ENCODE measurements at places on chromosomes 5 and 9.

DNA sequence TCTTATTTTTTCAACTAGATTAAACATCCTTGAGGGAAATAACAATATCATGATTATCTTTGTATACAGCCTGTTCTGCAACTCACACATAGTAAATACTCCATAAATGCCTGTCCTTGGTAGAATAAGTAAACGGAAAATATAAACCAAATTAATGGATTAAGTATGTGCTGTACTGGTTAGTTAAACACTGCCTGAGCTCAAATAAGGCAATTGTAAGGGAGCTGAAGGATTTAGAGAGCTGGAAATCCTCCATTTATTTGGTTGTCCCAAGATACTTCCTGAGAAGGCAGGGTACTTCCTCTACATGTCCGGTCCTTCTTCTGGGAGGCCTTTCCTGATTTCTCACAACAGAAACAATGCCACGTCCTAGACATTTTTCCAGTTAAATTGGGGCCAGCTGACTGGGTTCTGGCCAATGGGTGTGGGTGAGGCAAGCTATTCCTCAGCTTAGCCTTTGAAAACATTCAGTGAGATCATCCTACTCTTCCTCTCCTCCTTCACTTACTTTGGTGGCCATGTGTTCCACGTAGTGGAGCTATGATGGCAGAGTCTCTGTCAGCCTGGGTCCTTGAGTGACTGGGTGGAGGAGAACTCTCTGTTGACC is 8.5 kb upstream of the C1QTNF3 start:
- no peak for DNase-seq

GRCh38 chr5:78547731-78548615 is 100.6 kb downstream of the LHFPL2 start:
- DNase-seq = no peak

- no peak for DNase-seq
Observed at GRCh38 chr9:137372693-137373610, 50.0 kb downstream of the EXD3 start.

DNA sequence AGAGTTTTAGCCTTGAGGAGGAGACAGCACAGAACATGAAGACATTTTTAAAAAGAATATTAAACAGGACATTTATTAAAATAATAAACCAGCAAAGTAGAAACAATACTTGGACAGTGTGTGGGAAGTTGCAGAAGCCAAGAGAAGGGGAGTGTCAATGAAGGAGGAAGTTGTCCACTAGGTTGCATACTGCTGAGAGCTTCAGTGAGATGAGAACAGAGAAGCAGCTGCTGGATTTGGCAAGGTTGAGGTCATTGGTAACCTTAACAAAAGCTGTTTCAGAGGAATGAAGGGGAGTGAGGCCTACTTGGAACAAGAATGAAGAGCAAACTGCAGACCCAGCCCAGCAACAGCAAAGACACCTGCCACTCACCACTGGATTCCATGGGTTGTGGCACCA is 11.4 kb downstream of the BHMT start:
- DNase-seq = no peak

GRCh38 chr9:136693490-136694162 is 6.4 kb upstream of the AGPAT2 start:
- DNase-seq = no peak

GRCh38 chr9:5838884-5839571 is 6.1 kb upstream of the ERMP1 start:
- DNase-seq = no peak

DNA sequence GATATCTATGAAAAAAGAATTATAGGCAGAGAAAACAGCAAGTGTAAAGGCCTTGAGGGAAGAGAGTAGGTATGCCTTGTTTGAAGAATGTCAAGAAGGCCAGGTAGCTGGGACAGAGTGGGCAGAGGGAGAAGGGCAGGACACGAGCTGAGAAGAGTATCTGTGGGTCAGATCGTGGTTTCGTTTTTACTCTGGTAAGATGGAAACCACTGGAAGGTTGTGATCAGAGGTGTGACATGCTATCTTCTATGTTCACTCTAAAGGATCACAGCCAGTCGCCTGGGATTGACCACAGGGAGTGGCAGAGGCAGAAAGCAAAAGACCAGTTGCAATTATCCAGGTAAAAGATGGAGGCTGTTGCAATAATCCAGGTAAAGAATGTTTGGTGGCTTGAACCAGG is 12.6 kb upstream of the ARHGAP26 start:
- DNase-seq = no peak

- DNase-seq = no peak
Observed at GRCh38 chr5:170832241-170832640, 29.6 kb upstream of the RANBP17 start.

DNA sequence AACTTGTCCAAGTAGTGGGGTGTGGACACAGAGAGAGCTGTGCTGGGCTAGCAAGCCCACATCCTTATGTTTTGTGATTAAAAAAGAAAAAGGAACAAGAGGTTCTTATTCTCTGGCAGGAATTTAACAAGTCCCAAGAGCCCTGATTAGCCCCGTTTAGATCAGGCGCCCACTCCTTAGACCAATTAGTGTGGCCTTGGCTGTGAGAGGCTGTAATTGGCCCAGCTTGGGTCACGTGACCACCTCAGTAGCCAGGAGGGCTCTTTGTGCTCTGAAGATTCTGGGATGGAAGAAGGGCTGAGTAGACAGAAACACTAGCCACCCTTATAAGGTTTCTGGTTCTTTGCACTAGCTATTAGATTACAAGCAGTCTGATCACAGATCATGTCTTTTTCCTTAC is 31.1 kb downstream of the GCNT4 start:
- no peak for DNase-seq

DNA sequence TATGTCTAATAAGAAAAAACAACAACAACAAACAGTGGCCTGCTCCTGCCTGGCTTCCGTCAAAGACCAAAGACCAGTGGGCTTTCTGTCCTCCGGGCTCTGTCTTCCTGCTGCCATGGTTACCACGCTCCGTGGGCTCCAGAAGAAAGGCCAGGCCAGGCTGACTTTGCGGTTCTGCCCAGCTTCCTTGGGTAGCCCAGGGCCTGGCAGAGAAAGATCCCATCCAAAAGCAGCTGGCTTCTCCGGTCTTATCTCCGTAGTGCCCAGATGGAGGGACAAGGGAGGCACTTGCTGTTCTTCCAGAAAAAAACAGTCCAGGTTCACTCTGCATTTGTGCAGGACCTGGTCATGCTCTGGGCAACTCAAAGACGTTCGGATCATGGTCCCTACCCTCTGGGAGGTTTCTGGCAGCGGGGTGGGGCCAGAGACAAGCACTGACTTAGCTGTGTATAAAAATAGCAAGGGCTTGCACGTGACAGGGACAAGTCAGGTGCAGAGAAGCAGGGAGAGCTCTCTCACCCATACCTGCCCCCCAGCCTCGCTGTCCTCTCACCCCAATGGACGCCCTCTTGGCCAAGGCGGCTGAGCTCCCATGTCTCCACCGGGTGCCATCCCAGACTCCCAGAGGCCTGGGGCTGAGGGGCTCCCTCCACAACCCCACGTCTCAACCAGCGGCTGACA is 212.2 kb downstream of the C9orf50 start:
- no peak for DNase-seq

DNA sequence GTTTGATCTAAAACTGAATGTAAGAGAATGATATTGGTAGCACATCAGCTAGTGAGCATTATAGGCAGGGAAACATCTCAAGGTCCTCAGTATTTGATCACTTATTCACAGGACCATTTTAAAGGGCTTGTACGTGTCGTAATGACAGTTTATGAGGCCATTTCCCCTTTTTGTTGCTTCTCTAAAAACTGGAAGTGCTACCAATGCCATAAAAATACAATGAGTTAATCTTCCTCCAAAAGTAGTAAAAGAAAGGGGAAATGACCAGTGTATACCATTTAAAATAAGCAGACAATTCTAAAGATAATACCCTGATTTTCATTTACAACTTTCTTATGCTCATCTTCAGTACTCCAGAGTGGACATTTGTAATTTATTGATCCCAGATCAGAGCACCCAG is 285.8 kb upstream of the PCSK5 start:
- no peak for DNase-seq

- DNase-seq = no peak
Observed at GRCh38 chr5:170316937-170317336, 19.4 kb upstream of the LCP2 start.

- DNase-seq = no peak
Observed at GRCh38 chr5:104859437-104859836, 1296.8 kb upstream of the NUDT12 start.

- DNase-seq = no peak
Observed at GRCh38 chr5:174412374-174412773, 312.0 kb upstream of the MSX2 start.

DNA sequence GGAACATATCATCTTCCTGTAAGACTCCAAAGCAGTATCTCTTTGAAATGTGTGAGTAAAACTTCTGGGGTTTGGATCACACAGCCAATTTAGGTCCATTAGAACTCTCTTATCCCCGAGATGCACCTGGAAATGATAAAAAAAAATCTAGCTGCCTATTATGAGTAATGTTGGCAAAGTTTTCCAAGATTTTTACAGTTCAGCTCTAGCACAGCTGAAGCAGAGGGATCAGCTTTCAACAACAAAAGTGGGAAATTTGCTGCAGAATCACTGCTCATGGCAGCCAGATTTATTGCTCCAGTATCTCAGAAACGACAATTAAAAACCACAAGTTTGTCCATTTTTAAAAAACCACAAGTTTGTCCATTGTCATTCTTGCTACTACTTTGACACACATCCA is 292.2 kb downstream of the IRX2 start:
- DNase-seq = no peak

DNA sequence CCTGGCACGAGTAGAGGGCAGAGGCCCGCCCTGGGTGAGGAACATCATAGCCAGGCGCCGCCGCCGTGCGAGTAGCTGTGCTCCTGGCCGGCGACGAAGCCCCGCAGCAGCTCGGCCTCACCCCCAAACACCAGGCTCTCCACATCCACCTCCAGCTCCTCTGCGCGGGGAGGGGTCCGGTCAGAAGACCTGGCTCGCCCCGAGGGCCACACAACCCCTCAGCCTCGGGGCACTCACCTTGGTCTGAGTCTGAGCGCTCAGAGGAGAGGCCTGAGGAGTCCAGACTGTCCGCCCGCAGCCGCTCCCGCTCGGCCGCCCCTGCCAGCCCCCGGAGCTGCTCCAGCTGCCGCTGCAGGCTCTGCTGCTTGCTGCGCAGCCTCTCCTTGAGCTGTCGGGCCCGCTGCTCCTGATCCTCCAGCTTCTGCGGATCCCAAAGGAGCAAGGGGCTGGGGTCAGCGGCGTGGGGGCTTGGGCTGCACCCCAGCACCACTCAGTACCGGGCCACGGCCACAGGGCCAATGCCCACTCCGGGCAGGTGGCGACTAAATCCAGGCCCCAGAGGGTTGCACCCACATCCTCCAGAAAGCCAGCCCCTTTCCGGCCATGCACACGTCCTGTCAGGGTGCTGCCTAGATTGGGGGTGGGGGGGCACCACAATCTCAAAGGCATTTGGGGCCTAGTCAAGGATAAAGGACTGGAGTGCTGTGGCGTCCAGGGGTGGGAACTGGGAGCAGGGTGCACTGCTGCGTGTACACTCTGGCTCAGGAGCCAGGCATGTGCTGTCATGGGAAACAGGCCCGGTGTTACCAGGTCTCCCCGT is 3.9 kb downstream of the MXD3 start:
- DNase-seq = no peak

DNA sequence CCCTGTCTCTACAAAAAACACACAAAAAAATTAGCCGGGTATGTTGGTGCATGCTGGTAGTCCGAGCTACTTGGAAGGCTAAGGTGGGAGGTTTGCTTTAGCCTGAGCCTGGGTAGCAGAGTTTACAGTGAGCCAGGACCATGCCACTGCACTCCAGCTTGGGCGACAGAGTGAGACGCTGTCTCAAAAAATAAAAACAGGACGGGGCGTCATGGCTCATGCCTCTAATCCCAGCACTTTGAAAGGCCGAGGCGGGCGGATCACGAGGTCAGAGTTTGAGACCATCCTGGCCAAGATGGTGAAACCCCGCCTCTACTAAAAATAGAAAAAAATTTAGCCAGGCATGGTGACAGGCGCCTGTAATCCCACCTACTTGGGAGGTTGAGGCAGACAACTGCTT is 40.3 kb downstream of the UBE2D2 start:
- DNase-seq = no peak

- no peak for DNase-seq
Observed at GRCh38 chr5:69230181-69230580, 4.5 kb upstream of the CDK7 start.

GRCh38 chr9:131470581-131470991 is 32.1 kb upstream of the POMT1 start:
- no peak for DNase-seq

GRCh38 chr5:139150367-139150999 is 47.7 kb downstream of the SIL1 start:
- DNase-seq = no peak
